ENCODE measurements at places on chromosomes 11 and 22. TPM values are rescaled to one million over a fixed set of nuclear protein-coding genes. Genes with fewer than 3 reads are reported as not detected.

Gene RBFOX2
- total RNA-seq = 54.4 TPM

Gene GGA1
- total RNA-seq = 36.5 TPM

Gene PKP3
- 27.0 TPM for total RNA-seq

GRCh38 chr11:27282806-27283205 is 80.2 kb downstream of the CCDC34 start:
- no peak for DNase-seq

DNA sequence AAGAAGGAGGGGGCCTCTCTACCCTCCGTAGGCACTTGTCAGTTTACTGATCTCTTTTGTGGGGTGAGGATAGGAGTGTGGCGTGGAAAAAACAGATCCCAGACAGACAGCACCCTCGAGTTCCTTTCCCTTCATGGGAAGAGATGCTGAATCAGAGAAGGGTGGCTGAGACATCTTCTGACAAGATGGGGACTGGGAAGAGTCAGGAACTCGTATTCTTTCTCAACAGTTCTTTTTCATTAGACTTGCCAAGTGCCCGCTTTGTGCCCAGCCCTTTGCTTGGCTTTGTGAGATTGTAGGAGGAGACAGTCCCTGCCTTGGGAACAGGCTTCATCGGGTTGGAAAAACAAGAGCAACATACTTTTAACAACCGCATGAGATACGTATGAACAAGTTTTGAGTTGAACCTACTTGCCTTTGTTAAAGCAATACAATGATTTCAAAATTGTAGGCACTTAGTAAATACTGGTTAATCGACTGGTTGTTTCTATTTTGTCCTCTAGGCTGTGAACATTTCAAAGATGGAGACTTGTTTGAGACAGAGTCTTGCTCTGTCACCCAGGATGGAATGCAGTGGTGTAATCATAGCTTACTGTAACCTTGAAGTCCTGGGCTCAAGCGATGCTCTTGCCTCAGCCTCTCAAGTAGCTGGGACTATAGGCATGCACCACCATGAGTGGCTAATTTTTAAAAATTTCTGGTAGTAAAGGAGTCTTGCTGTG is 1.1 kb downstream of the RRM1 start:
- DNase-seq = no peak

DNA sequence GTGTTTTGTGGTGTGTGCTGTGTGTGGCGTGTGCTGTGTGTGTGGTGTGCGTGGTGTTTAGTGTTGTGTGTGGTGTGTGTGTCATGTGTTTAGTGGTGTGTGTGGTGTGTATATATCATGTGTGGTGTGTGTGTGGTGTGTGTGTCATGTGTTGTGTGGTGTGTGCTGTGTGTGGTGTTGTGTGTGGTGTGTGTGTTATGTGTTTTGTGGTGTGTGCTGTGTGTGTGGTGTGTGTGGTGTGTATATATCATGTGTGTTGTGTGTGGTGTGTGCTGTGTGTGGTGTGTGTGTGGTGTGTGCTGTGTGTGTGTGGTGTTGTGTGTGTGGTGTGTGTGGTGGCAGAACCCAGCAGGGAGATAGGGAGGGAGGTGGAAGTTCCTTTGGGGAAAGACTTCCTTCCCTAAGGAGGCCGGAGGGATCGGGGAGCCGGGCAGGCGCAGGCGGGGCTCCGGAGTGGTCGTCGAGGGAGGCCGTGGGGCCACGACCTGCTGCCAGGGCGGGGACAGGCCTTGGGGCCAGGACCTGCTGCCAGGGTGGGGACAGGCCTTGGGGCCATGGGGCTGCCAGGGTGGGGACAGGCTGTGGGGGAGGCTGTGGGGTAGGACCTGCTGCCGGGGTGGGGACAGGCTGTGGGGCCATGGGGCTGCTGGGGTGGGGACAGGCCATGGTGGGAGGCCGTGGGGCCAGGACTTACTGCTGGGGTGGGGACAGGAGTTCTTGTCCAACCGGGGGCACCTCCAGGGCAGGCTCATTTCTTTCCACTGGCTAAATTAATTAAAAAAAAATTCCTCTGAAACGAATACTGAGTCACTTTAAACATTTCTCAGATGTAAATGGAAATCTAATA is 15.2 kb downstream of the PIM3 start:
- DNase-seq = no peak

DNA sequence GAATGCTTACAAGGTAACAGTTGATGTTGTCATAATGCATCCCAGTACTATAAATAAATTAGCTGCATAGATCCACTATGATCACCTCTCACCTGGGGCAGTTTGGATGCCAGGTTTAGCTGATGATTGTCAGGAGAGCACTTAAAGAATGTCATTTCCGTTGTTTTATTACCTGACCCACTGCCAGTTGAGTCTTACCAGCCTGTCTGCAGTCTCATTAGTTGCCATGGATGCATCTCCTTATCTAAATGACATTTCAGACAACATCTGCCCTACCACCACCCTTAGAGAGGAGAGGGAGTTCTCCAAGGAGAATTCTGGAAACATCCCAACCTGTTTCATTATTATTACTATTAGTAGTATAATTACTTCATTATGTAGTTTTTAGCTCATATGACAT is 339.1 kb upstream of the API5 start:
- no peak for DNase-seq

DNA sequence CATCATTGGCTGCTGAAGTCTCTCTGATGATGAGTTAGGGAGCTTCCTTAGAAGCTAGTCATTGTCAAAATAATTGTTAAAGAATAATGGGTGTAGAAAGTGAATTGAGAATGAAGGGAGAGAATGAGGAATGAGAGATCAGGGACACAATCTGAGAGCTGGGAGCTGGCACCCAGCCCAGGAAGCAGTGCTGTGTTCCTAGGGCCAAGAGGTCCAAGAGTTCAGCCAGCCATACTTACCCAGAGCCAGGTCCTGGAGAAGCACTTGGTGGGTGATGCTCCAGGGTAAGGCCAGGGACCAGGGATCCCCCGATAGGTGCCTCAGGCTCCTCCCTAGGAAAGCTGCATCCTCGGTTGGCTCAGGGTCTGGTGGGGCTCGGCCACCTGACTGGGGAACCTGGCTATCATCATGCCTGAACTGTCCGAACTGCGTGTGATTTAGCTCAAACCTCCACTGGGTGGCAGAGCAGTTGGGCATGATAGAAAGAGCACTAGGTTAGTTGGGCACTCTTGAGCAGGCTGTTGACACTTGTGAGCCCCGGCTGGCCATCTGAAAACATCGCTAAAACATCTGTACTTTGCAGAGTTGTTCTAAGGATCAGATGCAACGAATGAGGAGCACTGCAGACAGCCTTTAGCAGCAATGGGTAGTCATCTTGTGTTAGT is 123.9 kb upstream of the NCAM1 start:
- peak; percentile 6 for DNase-seq

DNA sequence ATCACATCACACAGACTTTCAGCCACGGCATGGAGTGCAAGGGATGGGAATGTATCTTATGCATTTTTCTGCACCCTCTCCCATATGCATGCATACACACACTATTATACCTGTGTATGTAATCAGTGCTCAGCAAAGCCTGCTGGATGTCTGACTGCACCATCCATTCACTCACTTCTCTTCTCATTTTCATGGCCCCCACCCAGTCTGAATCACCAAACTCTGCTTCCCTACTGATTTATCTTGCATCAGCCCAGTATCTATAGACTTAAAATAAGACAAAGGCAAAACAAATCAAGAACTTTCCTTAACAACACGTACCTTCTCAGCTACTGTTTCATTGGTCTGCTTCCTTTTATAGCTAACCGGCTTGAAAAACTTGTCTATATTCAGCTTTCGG is 21.6 kb downstream of the DBX1 start:
- no peak for DNase-seq

- no peak for DNase-seq
These were observed 1056.3 kb upstream of the CNTN5 start for GRCh38 chr11:97964332-97965004.

Measured in NCI-H460 (cell line).